Uterus (tissue), 4 donors: ENCODE measurements at places on chromosomes 16 and 17. TPM values are rescaled to one million over a fixed set of nuclear protein-coding genes. Genes with fewer than 3 reads are reported as not detected.
A peak's percentile ranks its signal among the peaks of the same experiment; 100 is the strongest.

The MARVELD3 gene
- not detected for total RNA-seq

The OR1F1 gene
- total RNA-seq = not detected

The SOX9 gene
- not detected for total RNA-seq

DNA sequence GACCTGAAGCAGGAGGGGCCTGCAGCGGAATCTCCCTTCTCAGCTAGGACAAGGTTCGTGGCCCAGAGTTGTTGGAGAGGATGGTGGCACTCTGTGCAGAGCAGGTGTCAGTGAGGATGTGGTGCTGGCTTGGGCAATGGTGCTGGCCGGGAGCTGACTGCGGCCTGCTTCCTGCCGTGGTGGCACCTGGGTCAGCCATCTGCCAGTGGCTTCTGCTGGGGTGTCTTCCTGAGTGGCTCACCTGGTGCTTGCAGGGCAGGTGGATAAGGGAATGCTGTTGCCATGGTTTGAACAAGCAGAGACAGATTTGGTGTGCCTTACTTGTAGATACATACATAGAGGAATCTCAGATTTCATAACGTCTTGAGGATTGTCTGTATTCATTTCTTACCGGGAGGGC, 69.6 kb downstream of the SEC14L1 start:
- H3K4me1 ChIP-seq = no peaks in the 10 kb centered on the region
- no peaks in the 10 kb centered on the region for H3K36me3 ChIP-seq
- H3K27ac ChIP-seq = peak overlapping the region; percentile 62
- DNase-seq = no peak

DNA sequence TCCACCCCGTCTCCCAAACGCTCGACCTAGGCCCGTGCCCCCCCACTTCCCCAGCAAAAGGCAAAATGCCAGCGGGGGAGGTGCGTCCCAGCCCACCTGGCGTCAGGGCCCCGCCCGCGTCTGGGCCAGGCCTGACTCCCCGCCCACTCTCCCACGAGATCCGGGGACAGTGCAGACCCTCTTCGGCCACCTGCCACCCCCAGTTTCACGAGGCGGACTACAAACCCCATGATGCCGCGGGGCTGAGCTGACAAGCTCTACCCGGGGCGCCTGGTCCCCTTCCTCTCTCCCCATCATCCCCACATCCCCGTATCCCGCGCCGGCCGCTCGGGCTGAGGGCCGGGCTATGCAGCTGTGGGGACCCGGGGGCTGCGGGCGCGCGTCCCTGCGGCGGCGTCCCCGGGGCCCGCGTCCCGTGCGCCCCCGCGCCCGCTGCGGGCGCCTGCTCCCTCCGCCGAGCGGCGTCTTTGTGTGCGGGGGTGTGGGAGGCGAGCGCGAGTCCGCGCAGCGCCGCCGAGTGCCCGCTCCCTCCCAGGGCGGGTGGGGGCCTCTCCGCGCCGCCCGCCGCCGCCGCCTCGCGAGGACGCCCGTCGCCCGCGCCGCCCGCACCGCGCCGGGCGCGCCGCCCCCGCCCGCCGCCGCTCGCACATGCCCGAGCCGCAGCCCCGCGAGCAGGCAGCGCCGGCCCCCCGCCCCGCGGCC, at the start of gene ANKRD13B:
ANKRD13B (plus strand) TSS at position 283 of the 702 bp plus-strand sequence. CDS start 490 bp downstream, outside the sequence.
- H3K27me3 ChIP-seq = no peaks in the 10 kb centered on the region
- H3K4me1 ChIP-seq = no peaks in the 10 kb centered on the region
- peak within 1 kb of the TSS; percentile 84 for H3K27ac ChIP-seq
- peak; percentile 55 for DNase-seq

DNA sequence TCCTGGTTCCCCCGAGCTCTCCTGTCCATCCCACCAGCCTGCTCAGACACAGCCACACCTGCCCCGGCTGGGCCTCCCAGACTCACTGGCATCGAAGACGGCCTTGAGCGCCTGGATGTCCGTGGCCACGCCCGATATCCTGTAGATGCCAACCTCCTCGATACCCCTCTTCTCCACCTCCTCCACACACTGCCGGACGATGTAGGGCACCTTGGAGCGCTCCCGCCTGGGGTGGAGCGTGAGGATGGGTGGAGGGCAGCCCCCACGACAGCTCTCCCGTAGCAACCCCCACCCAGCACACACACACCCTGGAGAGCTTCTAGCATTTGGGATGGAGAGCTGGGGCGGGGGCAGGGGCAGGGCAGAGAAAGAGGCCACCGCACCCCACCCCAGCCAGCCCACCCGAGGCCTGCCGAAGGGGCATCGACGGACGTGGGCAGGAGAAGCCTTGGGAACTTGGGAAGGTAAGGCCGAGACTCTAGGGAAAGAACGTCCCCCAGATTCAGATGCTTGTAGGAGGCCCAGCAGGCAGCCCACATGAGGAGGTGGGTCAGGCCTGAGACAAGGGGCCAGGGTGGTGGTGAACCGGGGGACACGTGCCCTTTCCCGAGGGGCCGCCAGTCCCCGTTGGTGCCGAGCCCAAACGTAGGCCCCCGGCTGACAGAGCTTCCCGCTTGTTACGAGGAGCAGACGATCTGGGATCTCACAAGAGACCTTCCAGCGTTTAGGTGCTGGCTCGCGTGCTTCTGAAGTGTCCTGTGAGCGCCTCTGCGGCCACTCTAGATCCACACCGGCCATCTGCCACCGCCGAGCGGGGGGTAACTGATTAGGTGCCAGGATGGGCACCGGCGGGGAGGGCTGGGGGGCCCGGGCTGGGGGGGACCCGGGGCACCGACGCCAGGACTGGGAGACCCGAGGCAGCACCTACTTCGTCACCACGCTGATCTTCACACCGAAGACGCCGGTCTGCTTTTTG, 15.1 kb downstream of the TIMM22 start:
- no peak for DNase-seq
- no peaks in the 10 kb centered on the region for H3K36me3 ChIP-seq

GRCh38 chr16:21260870-21261791, 17.0 kb downstream of the CRYM start:
- no peaks in the 10 kb centered on the region for H3K4me1 ChIP-seq
- peak; percentile 46 for DNase-seq
- H3K4me3 ChIP-seq = no peak overlapping the region
- H3K36me3 ChIP-seq = no peaks in the 10 kb centered on the region

GRCh38 chr16:69150146-69150865, 17.9 kb downstream of the UTP4 start:
- H3K36me3 ChIP-seq = no peaks in the 10 kb centered on the region
- no peaks in the 10 kb centered on the region for H3K27me3 ChIP-seq
- no peak overlapping the region for H3K27ac ChIP-seq
- peak; percentile 43 for DNase-seq
- H3K4me3 ChIP-seq = no peak overlapping the region

DNA sequence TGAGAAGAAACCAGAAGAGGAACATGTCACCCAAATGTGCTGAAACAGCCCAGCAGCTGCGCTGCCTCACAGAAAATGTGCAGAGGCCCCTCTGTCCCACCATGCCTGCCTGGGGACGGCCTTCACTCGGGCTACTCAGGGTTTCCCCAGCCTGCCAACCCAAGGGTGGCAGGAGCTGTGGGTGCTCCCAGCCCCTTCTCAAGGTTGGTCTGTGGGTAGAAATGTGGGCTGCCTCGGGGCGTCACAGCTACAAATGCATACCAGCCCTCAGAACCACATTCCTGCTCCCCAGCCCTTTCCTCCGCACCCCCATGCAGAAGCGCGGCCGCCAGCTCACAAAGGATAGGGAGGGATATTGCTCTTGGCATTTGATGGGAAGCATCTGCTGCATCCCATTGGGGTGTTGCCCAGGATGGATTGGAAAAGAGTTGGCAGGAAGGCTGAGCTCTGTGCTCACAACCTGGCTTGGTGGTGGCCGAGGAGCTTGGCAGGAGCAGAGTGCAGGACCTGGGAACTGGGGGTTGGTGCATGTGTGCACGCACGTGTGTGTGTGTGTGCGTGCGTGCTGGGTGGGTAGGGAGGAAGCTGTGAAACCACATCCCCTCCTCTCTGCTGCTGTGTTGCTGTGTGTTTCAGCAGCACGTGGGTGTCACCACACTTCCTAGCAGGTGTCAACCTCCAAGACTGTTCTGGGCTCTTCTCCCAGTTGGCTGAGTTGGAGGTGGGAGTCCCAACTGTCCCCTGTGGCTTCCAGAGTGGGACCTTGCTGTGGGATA, 304.4 kb downstream of the SEC14L1 start:
- DNase-seq = peak; percentile 70
- no peak overlapping the region for H3K4me3 ChIP-seq
- H3K27me3 ChIP-seq = no peaks in the 10 kb centered on the region

DNA sequence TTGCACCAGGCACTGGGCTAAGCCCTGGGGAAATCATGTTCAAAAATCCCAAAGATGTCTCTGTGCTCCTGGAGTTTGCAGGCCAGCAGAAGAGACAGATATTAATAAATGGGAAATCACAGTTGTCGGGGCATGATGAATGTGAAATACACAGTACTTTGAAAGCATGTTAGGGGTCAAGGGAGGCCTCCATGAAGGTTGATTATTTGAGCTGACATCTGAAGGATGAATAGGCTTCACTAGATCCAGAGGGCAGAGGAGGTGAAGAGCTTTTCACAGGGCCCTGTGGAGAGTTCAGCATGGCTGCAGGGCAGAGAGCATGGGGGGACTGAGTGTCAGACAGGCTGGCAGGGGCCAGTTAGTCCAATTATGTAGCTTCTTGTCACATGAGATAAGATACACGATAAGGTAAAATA, 2.6 kb downstream of the ANKRD40CL start:
- no peaks in the 10 kb centered on the region for H3K27me3 ChIP-seq
- H3K4me3 ChIP-seq = no peak overlapping the region
- H3K27ac ChIP-seq = no peak overlapping the region

DNA sequence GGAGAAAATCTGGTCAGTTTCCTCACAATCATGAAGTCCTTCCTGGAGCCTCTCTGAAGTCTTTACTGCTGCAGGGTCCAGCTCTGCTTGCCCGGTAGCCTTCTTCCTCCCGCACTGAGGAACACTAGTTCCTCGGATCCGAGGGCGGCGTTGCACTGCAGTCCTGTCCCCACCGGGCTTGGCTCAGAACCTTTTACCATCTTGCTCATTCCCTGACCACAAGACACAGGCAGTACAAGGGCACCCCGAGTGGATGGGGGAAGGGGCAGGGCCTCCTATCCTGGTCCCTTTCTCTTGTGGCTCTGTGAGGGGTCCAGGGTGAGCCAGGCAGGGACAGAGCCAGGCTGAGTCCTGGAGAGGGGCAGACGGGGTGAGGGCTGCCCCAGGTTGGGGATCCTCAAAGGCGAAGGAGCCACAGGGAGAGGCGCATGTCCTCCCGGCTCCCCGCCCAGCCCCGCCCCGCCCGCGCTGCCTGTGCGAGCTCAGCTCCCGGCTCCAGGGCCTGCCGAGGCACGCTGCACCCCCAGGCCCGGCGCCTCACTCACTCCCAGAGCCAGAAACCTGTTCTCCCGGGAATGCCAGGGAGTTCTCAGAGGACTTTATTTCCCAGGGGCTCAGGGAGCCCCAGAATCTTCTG, 1.5 kb downstream of the FOXN1 start:
- no peaks in the 10 kb centered on the region for H3K4me1 ChIP-seq
- no peak overlapping the region for H3K4me3 ChIP-seq
- DNase-seq = no peak
- no peaks in the 10 kb centered on the region for H3K36me3 ChIP-seq
- H3K27ac ChIP-seq = no peak overlapping the region

DNA sequence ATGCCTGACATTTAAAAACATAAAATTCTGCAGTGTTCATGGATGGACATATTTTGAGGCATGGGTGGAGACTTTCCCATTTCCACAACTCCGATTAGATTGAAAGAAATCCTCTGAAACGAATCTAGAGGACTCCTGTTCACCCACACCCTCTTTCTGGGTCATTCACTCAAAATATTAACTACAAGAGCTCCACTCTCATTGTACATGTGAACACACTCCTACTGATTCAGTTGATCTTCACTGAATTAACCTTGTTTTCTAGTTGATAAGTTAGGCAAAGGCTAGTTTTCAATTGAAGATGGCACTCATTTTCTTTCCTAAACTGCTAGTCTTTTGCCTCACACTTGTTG, 44.1 kb downstream of the GRB7 start:
- H3K4me1 ChIP-seq = no peaks in the 10 kb centered on the region
- no peak for DNase-seq
- H3K27me3 ChIP-seq = no peaks in the 10 kb centered on the region
- no peaks in the 10 kb centered on the region for H3K36me3 ChIP-seq
- H3K4me3 ChIP-seq = no peak overlapping the region
- H3K27ac ChIP-seq = no peak overlapping the region

- H3K36me3 ChIP-seq = no peaks in the 10 kb centered on the region
- no peak for DNase-seq
- no peaks in the 10 kb centered on the region for H3K4me1 ChIP-seq
- H3K27me3 ChIP-seq = no peaks in the 10 kb centered on the region
- H3K27ac ChIP-seq = no peak overlapping the region
Measured at GRCh38 chr16:89983536-89983935, 35.0 kb downstream of the DEF8 start.

GRCh38 chr17:549177-550040, 165.2 kb downstream of the VPS53 start:
- H3K27me3 ChIP-seq = no peaks in the 10 kb centered on the region
- no peaks in the 10 kb centered on the region for H3K4me1 ChIP-seq
- DNase-seq = no peak
- no peak overlapping the region for H3K4me3 ChIP-seq
- H3K27ac ChIP-seq = no peak overlapping the region
- no peaks in the 10 kb centered on the region for H3K36me3 ChIP-seq

DNA sequence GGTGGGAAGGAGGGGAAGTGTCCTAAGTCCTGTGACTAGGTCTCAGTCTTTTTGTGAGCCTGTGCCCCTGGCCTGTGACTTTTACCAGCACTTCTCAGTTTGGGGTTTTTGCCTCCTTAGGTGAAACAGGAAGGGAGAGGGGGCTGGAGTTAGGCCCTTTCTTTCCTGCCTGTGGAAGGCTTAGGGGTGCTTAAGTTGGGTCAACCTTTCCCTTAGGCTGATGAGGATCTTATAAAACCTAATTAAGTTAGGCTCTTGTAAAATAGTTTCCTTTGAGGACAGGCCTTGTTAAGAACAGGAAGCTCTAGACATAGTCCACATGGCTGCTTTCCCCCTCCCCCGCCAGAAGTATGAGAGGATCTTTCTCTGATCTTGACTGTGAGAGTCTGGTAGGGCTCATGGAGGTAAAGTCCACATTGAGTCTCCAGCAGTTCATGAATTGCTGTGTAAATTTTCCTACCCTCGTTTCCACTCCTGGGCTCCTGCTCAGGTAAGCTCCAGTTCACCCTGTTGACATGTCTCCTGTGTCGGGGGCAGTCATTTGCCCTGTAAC, 17.0 kb upstream of the DNASE1 start:
- no peaks in the 10 kb centered on the region for H3K4me1 ChIP-seq
- H3K4me3 ChIP-seq = no peak overlapping the region
- no peaks in the 10 kb centered on the region for H3K27me3 ChIP-seq
- DNase-seq = no peak

DNA sequence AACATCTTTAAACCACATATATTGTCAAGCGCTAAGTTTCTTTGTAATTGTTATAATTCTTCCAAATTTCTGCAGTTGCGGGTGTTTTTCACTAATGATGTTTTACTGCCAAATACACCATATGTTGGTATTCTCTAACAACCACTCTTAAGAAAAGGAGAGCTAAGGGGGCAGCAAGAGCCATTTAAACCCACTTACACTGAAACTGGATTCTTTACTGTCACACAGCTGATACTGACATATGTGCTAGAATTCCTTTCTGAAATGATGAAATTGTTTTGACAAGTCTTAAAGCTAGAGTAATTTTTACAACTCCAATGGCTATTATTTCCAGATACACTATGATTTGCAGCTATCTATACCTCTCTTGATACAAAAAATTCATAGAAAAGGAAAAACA, 483.1 kb downstream of the CDH11 start:
- H3K4me1 ChIP-seq = no peaks in the 10 kb centered on the region
- no peaks in the 10 kb centered on the region for H3K36me3 ChIP-seq
- H3K27ac ChIP-seq = no peak overlapping the region
- no peak overlapping the region for H3K4me3 ChIP-seq
- no peaks in the 10 kb centered on the region for H3K27me3 ChIP-seq
